ENCODE measurements at places on chromosomes 5 and 9. TPM values are rescaled to one million over a fixed set of nuclear protein-coding genes. Genes with fewer than 3 reads are reported as not detected.

The IL5 gene
- not detected for total RNA-seq

The LHX6 gene
- not detected for total RNA-seq

The SOX30 gene
- total RNA-seq, result not detected

The ARSI gene
- 3.6 TPM for total RNA-seq

The CLIC3 gene
- 0.43 TPM for total RNA-seq

The DDX46 gene
- 86.5 TPM for total RNA-seq

The EQTN gene
- not detected for total RNA-seq

The PITX1 gene
- 2.7 TPM for total RNA-seq

The GGTA1 gene
- total RNA-seq, result not detected

The OR1N2 gene
- total RNA-seq, result not detected

The LOX gene
- total RNA-seq, result 16.4 TPM

Measured in endodermal cell (in vitro differentiated cells).